ENCODE measurements at places on chromosomes 5 and 9.

DNA sequence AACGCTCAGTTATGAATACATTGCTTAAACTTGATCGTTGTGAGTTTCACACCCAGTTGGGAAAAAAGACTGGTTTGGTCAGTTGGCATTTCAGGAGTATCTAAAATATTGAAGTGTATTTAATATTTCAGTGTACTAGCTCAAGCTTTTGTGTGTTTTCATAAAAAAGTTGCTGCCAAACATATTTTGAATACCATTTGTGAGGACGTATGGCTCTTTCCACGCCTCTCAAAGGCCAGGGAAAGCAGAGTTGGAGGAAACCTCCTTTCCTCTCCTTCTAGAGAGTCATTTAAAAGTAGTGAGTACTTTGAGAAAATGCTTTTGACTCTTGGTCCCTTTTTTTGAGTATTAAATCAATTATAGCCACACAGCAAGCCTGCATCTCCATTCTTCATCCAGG lies 43.2 kb upstream of the ANKRD33B start:
- no peak for DNase-seq

DNA sequence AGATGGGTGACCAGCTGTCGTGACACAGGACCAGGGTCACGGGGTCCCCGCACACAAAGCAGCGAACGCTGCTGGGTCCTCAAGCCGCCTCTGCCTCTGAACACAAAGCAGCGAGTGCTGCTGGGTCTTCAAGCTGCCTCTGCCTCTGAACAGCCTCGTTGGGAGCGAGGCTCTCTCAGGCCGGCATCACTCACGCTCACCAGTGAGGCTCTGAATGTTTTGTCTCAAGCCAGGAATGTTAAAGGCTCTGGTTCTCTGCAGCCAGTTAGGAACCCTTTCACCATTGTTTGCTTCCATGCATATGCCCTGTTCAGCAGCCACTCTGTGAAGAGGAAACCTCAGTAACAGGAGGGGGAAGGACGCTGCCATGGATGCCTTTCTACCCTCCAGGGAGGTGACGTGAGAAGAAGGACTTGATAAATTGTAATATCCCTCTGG lies 82.7 kb upstream of the TAF11L2 start:
- DNase-seq = no peak

DNA sequence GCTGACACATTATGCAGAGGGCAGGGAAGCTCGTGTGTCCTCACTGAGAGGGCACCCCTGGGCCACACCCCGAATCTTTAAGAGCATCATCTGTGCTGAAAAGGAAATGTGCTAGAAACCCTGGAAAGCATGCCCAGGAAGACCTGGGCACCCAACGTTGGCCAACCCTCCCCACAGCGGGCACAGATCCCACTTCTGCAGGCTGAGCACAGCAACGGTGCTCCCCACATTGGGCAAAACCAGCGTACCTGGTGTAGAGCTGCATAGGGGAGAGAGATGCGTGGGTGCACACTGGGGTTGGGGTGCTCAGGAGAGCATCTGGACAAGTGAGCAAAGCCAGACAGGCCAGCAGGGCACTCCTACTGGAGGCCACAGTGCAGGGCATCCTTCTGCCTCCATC lies 32.6 kb downstream of the ROR2 start:
- no peak for DNase-seq

GRCh38 chr9:135951889-135952663 lies 9.1 kb downstream of the UBAC1 start:
- DNase-seq = no peak

GRCh38 chr9:86321373-86321772 lies 32.8 kb downstream of the TUT7 start:
- no peak for DNase-seq

DNA sequence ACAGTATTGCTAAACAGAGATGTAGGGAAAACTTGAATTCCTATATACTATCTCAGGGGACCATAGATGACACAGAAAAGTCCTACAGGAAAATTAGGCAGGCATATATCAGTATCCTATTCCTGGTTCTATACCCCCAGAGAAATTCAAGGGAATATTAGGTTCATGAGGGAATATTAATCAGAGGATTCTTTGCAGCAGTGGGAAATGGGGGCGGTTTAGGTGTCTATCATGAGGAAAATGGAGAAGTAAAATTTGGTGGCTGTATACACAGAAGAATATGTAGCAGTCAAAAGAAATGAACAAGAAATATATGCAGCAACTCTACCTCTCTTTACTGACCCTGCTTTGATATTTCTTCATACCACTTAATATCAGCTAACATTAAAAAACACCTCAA lies 20.0 kb downstream of the SPTLC1 start:
- DNase-seq = no peak

GRCh38 chr5:82151662-82152061 lies 126.5 kb downstream of the RPS23 start:
- no peak for DNase-seq

GRCh38 chr5:6681682-6682081 lies 31.6 kb upstream of the TENT4A start:
- DNase-seq = no peak

DNA sequence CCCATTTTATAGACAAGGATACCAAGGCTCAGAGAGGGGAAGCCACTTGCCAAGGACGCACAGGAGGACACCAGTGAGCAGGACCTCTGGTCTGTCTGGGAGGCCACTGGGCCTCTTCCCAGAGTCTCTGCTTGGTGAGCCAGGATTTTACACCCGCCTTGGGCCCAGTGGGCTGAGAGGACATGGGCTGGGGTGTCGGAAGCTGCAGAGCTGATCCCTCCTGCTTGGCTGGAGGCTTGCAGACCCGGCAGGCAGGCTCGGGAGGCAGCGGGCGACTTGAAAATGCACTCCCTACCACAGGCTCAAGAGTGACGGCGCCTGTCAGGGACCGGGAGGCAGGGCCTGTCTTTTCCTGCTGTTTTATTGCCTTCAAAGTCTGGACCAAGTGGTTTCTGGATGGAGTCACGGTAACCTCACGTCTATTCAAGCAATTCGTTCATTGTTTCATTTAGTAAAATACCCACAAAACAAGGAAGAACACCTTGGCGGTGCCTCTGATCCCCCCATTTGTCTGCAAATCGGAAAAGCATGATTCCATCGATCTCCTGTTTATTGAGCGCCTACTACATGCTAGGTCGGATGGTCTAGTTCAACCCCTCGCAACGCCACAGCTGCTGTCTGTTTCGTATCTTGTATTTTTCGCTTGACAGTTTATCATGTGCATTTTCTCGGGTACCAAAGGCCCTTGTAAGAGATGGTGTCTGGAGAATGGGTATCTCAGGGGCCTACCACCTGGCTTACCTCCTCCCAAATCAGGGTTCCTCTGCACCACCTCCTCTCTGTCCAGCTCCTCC lies 108.1 kb upstream of the IER5L start:
- DNase-seq = no peak

DNA sequence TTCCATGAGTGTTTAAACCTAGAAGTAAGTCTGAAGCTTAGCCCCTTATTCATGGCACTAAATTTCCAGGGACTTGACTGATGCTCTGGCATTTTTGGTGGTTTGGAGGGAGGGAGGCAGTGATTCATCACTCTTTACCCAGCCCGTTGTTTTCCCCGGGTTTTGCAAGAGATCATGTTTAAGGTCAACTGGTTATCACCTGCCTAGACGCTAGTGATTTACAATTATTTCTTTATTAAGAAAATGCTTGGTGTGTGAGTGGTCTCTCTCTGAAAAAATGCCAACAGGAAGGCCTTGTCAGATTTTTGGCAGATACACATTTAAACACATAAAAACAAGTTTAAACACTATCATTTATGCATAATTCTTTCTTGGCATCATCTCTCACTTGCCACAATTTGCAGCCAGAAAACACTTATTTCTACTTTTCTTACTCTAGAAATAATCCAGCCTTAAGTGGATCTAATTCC lies 737.9 kb upstream of the ZNF608 start:
- DNase-seq = no peak

DNA sequence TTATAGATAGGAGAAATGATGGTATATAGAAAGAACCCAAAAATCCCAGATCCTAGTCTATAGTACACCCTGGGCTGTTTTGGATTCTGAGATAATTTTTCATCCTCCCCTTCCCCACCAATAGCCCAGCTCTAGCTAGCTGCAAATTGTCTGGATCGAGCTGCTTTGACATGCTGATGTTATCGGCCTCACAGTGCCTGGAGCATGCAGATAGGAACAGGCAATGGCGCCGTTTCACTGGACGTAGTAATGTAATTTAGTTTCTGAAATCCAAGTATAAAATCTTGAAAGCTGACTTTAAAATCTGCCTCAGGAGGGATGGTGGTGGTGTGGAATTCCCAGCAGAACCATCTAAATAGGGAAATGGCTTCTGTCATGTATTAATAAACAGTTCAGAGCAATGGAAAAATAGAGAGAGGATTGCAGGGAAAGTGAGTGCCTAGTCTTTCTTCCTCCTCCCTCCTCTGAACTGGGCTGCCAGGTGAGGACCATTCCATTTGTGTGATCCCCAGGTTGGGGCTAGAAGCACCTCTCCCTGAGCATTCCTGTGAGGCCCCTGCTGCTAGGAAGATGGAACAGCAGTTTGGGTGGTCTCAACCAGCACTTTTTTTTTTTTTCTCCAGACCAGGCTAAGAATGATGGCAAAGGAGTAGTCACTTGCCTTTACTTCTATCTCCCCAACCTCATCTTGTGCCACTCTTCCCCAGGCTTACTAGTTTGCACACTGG lies 31.9 kb downstream of the FAM219A start:
- DNase-seq = no peak

DNA sequence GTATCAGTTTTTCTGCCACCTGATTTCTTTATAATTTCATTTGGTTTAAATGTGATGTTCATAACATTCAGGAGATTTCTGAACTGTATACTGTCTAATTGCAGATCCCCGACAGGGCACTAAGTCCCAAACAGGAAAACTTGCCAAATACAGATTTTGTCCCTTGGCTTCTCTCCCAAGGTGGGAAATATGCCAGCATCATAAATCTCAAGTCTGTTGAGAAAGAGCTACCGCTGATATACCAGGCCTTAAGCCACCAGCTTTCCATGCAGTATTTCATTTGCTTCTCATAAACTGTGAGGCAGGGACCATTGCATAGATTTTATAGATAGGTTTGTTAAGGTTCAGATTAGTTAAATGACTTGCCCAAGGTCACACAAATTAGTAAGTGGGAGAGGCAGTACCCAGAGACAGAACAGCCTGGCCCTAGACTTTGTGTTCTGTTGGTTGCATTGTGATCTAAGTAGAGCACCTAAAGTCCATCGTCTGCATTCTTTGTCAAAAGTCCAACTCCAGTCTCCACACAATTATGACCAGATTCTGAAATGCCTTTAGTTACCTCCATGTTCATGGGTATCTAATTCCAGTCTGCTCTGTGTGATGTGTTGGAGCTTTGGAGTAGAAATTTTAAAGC lies 16.2 kb downstream of the GPR21 start:
- DNase-seq = no peak

GRCh38 chr9:110178281-110178680 lies 29.7 kb downstream of the C9orf152 start:
- DNase-seq = no peak

DNA sequence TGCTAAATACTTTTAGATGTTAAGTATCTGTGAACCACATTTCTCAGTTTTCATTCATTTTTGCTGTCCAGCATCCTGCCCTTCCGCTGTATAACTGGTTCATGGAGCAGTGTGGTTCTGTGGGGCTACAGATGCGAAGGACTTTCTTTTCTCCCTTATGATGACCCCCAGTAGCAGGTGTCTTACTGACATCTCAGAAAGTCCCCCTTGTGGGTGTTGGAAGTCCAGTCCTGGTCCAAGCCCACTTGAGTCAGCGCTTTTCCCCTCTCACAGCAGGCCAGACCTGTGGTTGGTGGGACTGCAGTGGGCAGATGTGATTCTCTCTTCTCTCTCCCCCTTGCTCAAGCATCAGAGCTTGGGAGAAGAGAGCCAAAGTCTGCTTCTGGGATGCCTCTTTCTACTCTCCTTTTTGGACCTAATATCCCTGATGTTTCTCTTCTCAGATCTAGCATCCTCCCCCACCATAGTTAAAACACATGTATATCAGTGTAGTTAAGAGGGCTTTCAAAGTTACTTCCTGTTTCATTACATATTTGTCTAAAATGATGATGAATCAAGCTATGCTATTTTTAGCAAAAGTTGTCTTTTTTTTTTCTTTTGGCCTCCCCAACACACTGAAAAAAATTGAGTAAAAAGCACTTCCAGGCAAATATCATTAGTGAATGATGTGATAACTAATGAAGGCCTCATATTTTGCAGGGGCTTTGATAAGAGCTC lies 119.5 kb upstream of the ZNF618 start:
- DNase-seq = peak; percentile 14

GRCh38 chr9:122835313-122835731 lies 6.9 kb upstream of the PDCL start:
- DNase-seq = no peak

DNA sequence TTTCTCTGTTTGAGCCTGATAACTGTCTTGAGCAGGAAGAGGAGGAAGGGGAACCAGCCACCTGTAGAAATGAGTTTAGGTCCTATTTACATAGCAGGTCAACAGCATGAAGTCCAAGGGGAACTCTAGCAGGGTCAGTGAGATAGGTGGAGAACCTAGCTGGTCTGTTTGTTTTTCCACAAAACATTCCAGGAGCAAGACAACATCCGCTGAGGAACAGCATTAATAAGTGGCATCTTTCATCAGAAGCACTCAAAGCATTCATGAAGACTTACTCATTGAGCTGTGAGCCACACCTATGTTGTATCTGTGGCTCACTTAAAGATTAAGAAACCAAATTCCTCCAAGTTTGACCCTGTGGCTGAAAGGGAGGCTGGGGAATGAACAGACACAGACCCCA lies 115.9 kb downstream of the ACTBL2 start:
- DNase-seq = no peak

GRCh38 chr9:134066913-134067851 lies 644 bp downstream of the BRD3 start:
- no peak for DNase-seq

DNA sequence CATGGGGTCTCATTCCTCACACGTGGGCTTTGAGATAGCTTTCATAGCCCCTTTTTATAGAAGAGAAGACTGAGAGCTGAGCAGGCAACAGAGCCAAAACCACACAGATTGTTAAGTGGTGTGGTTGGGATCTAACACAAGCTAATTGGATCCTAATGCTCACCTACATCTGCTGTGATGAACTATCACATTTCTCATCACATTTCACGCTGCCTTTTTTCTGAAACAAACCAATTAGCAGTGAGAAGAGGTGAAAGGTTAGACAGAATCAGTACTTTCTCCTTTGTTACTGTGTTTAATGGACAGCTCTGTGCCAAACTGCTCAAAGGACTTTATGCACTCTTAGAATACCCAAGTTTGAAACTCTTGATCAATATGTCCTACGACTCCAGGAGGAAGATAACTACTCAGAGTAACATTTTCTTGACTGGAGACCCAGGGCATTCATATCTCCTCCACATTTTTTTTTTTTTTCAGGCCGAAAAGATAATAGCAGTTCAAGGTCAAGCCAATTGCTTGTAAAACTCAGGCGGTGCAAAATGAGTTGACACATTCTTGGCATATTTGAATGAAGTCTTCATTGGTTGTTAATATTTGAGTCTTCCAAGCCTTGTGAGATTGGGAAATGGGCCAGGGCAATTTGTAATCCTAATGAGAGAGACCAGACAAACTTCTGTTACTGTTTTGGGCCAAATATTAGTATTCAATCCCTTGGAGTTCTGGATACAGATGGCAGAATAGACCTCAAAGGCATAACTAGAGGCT lies 138.4 kb downstream of the KCTD16 start:
- DNase-seq = no peak
